ENCODE measurements at places on chromosomes 6 and 20.

DNA sequence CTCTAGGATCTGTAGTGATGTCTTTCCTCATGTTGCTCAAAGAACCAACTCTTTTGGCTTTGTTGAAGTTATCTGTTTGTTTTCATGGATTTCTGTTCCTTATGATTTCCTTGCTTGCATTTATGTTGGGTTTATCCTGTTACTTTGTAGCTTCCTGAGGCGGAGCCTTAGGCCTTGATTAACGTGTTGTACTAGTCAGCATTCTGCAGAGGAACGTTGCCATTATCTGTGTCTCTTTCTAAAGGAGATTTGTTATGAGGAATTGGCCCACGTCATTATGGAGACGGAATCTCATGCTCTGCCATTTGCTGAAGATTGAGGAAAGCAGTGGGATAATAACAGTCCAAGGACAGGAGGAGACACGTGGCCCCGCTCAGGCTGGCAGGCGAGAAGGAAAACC is 29.9 kb downstream of the UCKL1 start:
- no peak for DNase-seq

DNA sequence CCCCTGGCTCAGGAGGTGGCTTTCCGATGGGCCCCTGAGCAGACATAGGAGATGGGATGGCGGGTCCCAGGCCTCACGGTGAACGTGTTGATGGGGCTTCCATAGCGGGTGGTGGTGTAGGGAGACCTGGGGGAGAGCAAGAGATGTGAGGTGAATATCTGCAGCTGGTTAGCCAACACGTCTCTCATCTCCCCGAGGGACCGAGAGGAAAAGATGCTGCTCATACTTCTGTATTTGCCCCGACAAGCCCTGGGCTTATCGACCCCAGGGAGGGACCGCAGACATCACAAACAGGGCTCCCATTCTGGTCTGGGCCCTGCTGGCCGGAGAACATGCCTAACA is 38.7 kb downstream of the C6orf132 start:
- DNase-seq: no peak

DNA sequence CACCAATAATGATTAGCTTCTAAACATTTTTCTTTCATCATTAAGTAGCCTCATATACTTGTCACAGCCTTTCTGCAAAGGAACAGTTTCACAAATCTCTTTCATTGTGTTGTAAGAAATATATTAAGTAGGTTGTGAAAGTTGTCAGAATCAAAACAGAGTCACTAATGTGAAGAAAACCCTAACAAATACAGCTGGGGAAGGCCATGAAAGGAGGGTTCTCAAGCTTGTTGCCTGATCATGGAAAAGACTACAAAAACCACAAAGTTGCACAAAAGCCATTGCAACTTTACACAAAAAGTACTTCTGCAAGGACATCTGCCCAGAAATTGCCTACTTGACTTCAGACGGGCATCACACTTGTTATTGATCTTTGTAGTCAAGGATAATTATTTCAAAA is 216.1 kb downstream of the ALDH8A1 start:
- no peak for DNase-seq

GRCh38 chr6:32982084-32982701 is 13.8 kb downstream of the BRD2 start:
- no peak for DNase-seq

DNA sequence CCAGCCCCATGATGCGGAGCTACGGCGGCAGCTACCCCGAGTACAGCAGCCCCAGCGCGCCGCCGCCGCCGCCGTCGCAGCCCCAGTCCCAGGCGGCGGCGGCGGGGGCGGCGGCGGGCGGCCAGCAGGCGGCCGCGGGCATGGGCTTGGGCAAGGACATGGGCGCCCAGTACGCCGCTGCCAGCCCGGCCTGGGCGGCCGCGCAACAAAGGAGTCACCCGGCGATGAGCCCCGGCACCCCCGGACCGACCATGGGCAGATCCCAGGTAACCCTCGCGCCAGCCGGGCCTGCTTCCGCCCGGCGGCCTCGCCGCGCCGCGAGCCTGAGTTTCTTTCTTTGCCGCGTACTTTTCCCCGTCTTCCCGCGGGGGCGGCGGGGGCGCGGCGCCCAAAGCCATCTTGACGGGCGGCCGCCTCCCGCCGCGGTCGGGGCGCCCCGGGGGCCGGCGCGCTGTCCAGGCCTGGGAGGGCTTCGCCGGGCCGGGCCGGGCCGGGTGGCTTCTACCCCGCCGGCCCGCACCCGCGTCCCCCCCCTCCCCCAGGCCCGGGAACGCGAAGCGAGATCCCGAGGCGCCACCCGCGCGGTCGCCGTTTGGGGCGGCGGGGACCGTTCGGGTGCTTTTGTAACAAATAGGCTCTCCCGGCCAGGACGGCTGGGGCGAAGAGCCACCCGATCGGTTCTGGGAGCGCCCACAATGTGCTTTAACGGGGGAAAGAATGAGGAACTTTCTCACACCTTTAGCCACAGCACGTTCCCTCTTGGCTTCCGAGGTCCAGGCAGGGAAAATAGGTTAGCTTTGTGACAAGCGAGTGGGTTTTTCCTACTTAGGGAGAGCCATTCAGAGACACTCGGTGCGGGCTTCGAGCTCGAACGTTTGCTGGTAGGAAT is 2.3 kb downstream of the ARID1B start:
- peak; percentile 47 for DNase-seq

DNA sequence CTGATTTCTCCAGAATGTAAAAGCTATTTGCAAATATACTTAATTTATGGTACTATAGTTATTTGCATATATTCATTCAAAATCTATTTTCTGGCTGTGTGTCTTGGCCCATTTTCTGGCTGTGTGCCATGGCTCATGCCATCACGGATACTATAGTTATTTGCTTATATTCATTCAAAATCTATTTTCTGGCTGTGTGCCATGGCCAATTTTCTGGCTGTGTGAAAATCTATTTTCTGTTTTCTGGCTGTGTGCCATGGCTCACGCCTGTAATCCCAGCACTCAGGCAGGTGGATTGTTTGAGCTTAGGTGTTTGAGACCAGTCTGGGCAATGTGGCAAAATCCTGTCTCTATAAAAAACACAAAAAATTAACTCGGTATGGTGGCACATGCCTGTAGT is 28.9 kb upstream of the RIPK1 start:
- DNase-seq: no peak

- DNase-seq: no peak
Measured at GRCh38 chr20:45859916-45860315, 2.5 kb downstream of the ZSWIM3 start.

- DNase-seq: no peak
Measured at GRCh38 chr20:46709459-46710152, at the start of gene SLC2A10. TSS of gene SLC2A10 (plus strand) at chr20:46709649. CDS start at chr20:46709737, 88 bp downstream.

DNA sequence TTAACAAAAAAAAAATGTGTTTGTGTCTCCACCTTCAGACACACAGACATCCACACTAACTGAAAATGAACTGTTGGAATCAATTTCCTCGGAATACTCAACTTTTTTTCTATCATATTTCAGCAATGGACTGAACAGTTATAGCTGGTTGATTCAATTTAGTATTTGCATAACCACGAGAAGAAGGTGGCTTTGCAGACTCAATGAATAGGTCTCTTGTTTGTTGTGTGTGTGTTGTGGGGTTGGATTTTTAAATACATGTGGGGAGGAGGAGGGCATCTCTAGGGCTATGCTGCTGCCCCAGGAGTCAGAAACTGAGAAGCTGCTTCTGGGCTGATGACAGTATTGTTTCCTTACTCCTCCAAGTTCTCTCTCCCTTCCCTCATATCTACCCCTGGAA is 28.7 kb downstream of the TFAP2A start:
- DNase-seq: no peak

DNA sequence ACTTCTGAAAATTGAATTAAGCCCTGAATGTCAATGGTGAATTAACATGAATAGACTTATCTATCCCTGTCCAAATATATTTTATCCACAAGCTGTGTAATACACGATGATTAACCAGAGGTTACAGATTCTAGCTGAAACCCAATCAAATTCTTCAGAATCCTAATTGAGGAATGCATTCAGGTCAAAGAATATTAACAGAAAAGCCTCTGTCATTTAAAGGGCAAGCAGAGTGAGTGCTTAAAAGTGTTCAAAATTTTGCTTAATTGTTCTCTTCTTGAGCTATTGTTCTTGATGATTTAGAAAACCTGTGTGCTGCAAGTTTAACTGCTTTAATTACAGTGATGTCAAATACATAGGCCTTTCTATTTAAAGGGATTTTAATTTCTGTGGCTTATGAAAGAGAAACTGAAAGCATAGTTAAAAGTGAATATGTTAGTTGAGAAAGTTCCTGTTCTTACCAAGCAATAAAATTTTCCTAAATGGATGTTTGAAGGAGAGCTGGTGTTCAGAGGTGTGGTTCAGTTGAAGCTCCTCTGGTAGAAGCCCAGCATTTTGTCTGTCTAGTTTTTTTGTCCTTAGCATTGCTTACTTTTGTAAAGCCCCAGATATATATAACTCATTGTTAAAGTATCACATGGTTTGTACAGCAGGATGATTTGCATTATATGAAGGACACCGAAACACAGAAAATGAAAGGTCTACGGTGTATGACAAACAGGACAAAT is 466.3 kb upstream of the PLCB4 start:
- no peak for DNase-seq

GRCh38 chr20:17895641-17896171 is 72.9 kb downstream of the SNX5 start:
- DNase-seq: peak; percentile 30

DNA sequence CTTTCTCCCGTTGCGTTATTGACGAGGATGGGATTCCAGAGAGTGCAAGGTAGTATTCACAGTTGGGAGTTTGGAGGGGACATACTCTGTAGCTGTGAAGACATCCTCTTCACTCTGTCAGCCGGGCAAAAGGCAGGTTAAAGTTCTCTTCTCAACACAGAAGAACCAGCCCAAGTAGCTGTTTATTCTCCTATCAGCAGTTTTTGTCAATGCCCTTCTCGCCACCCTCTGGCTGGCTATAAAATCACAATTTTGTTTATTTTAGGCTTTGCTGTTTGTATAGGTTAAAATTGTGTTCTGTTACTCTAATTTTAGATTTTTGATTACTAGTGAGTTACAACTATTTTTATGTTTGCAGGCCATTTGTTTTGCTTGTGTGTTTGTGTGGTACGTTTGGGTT is 37.9 kb upstream of the MAS1 start:
- DNase-seq: no peak

DNA sequence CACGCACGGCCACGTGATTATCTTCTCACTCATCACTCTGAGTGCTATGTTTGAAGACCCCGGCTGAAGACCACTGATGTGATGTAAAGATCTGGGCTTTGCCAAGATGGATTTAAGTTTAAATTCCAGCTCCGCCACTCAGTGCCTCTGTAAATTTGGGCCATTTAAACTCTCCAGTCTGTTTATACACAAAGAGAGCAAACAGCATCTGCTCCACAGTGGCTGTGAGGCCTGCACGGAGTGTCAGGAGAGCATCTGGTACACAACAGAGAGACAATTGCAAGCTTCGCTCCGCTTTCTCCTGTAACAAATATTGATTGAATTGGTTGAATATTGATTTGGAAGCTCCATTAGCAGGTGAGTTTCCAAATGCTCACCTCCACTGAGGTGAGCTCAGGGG is 80.5 kb upstream of the FRMD1 start:
- DNase-seq: no peak

DNA sequence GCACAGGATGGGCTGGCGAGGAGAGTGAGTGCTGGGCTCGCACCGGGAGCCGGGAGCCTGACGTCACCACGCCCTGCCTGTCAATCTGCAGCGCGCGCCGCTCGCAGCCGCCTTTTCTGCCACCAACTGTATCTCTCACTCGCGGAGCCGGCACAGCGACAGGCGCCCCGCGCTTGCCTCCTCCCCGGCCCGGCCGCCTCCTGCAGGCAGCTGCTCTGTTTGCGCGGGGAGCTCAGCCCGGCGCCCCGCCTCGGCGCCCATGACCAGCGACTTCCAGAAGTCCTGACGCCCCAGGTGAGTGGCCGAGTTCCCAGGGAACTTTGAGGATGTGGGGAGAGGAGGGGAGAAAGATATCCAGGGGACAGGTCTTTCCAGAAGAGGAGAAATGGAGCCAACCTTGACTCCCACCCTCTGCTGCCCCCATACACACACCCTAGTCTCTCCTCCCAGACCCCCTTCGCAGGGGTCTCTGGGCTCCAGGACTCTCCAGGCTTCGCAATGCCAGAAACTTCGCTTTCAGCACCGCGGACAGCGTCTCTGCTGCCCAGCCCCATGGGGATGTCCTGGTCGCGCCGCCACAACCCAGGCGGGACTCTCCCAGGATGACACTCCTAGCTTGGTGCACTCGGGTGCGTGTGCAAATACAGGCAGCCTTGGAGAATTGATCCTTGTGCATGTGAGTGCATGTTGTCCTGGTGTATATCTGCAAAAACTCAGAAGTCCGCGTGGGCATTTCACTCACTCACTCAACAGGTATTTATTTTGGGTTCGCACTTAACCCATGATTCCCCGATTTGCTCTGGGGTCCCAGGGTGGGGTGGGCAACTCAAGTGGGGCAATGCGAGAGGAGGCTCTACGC is at the start of gene GPR6:
GPR6 (plus strand) TSS at position 138 of the 859 bp plus-strand sequence. CDS start 802 bp downstream, outside the sequence.
- DNase-seq: no peak

DNA sequence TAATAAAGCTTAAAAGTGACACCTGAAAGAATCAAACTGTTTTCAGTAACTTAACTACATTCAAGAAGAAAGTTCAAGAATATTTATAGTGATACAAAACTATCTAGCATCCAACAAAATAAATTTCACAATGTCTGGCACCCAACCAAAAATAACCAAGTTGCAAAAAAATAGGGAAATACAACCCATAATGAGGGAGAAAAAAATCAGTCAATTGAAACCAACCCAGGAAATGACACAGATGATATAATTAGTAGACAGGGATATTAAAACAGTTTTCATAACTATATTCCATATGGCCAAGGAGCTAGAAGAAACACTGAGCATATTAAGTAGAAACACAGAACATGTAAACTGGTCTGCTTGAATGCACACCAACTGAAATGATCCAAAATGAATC is 120.2 kb upstream of the BEND3 start:
- no peak for DNase-seq

- DNase-seq: no peak
Measured at GRCh38 chr20:39310363-39310995, 348.3 kb downstream of the DHX35 start.

GRCh38 chr6:40874495-40874894 is 164.5 kb downstream of the UNC5CL start:
- DNase-seq: no peak

- DNase-seq: no peak
Measured at GRCh38 chr20:19973961-19974629, 43.1 kb upstream of the NAA20 start.

- no peak for DNase-seq
Measured at GRCh38 chr6:163923658-163924411, 509.3 kb downstream of the QKI start.

Data from activated T-cell treated with anti-CD3 and anti-CD28 coated beads for 4 hours (primary cell).